Right cardiac atrium (tissue), 5 donors: ENCODE measurements at places on chromosomes 13 and 19.

GRCh38 chr19:3386447-3387234 lies 20.3 kb downstream of the NFIC start:
- no peak for DNase-seq

DNA sequence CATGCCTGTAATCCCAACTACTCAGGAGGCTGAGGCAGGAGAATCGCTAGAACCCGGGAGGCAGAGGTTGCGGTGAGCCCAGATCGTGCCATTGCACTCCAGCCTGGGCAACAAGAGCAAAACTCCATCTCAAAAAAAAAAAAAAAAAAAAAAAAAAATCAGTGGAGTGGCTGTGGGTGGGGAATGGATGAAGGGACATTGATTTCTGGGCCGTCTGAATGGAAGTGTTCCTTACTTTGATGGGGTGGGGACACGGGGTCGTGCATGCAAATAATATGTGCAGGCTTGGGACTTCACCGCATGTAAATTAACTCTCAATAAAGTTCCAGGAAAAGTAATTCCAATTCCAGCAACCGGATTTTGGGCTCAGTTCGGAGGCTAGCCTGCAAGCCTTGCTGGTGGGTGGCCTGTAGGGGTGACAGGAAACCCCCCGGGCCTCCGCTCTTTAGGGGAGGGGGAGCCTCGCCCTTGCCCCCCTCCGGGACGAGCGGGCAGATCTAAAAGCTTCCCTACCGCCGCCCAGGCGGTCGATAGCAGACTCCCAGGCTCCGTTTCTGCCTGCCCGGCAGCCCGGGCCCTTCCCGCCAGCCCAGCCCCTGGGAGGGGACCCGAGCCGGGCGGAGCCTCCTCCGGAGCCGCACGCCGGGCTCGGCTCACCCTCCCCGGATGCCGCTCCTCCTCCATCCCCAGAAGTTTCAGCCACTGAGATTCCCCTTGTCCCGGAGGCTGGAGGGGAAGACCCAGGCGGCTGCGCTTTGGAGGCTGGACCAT lies 48.0 kb upstream of the ADGRE5 start:
- peak; percentile 77 for DNase-seq

DNA sequence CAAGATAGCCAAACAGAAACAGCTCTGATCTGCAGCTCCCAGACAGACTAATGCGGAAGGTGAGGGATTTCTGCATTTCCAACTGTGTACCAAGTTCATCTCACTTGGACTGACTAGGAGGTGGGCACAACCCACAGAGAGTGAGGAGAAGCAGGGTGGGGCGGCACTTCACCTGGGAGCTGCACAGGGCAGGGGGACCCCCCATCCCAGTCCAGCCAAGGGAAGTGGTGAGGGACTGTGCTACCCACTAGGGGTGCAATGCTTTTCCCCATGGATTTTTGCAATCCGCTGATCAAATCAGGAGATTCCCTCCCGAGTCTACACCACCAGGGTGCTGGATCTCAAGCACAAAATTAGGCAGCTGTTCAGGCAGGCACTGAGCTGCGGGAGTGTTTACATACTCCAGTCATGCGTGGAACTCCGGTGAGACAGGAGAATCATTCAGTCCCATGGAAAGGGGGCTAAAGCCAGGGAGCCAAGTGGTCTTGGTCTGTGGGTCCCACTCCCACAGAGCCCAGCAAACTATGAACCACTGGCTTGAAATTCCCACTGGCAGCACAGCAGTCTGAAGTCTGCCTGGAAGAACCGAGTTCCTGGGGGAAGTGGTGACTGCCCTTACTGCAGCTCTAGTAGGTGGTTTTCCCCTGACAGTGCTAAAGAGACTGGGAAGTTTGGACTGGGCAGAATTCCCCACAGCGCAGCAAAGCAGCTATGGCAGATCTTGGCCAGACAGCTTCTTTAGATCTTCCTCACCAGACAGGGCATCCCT lies 85.1 kb upstream of the UFM1 start:
- DNase-seq: no peak

- no peak for DNase-seq
Measured at GRCh38 chr13:43277142-43277541, 253.8 kb downstream of the DNAJC15 start.

- no peak for DNase-seq
Measured at GRCh38 chr13:112350300-112350699, 25.9 kb upstream of the SPACA7 start.

GRCh38 chr13:110910013-110910890 lies 4.6 kb downstream of the ANKRD10 start:
- no peak for DNase-seq

DNA sequence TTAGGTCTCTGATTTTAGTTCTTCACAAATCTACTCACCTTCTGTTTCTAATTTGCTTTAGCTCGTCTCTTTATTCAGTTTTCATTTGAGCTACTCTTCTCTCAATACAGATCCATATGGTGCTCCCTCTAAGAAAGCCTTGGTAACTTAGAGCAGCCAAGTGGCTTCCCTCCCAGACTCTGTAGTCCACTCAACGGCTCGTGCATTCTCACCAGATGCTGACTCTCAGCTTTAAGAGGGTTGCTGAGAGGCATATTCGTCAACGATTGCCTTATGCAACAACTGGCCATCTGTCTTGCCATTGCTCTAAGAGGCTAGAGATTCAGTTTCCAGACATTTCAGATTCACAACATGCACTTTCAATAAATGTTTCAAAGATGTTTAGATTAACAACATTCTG lies 785.8 kb upstream of the SLC10A2 start:
- DNase-seq: no peak

GRCh38 chr13:77184455-77184854 lies 142.4 kb downstream of the MYCBP2 start:
- no peak for DNase-seq

GRCh38 chr13:113926951-113927660 lies 46.8 kb downstream of the C13orf46 start:
- peak; percentile 76 for DNase-seq

DNA sequence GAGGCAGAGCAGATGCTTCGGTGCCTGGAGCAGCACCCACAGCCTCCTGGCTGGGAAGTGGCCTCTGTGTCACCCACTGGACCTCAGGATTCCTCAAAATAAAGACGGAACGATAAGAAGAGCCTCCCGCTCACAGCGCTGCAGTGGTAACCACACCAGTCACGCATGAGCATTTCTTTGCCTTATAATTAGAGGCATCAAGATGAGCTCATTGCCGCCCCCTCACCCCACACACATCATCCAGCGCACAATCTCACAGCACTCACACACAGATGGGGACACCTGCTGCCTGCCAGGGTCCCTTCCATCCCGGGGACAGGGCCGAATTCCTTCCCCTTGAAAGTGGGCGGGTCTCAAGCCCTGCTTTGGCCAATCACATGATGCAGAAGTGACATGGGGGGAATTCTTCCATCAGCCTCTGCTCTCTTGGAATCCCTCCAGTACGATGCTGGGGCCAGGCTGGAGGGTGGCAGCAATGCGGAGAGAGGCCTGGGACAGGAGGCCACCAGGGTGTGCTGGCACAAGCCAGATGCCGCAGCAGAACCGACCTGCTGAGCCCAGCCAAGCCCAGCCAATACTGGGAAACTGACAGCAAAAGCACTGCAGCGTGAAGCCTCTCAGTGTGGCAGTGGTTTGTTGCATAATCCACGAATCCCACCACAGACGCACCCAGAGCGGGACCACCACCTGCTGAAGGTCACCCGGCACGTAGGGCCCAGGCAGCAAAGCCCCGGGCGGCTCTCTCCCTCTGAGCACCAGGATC lies 16.0 kb downstream of the PIP5K1C start:
- DNase-seq: peak; percentile 23

GRCh38 chr13:23381866-23382265 lies 51.6 kb downstream of the SACS start:
- DNase-seq: no peak

- DNase-seq: no peak
Measured at GRCh38 chr19:4012975-4013634, 5.6 kb downstream of the PIAS4 start.

DNA sequence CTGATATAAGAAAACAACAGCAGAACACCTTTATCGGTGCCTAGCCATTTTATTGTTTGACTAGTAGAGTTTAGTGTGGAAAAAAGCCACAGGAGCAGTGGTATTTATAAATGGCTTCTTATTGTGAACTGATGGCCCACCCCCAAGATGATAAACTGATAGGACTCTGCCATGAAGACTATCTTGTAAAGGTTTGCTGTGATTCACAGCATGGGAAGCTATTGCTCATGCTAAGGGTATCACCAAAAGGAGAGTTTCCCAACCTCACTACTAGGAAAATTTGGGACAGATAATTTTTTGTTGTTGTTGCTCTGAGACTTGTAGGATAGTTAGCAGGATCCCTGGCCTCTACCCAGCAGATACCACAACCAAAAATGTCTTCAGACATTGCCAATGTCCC lies 12.0 kb upstream of the SLC7A1 start:
- no peak for DNase-seq

GRCh38 chr19:10895920-10896319 lies 24.6 kb downstream of the CARM1 start:
- DNase-seq: no peak

- DNase-seq: peak; percentile 88
Measured at GRCh38 chr19:17385878-17386611, 8.0 kb downstream of the CCDC194 start.

DNA sequence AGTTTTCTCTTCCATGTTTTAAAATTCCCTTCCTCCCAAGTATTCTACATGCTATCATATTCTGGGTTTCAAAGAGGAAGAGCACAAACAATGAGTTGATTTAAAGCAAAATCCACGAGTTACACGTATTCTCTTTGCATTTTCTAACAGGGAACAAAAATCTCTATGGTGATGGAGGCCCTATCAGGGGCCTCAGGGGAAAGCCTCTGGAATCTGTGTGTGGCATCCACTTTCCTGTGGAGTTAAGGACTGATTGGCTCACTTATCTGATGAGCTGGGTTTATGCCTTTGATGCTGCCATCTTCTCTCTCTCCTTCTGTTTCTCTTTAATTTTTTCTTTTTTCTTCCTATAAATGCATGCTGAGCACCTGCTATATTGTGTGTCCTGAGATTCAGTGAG lies 14.8 kb downstream of the OLFM4 start:
- DNase-seq: no peak

DNA sequence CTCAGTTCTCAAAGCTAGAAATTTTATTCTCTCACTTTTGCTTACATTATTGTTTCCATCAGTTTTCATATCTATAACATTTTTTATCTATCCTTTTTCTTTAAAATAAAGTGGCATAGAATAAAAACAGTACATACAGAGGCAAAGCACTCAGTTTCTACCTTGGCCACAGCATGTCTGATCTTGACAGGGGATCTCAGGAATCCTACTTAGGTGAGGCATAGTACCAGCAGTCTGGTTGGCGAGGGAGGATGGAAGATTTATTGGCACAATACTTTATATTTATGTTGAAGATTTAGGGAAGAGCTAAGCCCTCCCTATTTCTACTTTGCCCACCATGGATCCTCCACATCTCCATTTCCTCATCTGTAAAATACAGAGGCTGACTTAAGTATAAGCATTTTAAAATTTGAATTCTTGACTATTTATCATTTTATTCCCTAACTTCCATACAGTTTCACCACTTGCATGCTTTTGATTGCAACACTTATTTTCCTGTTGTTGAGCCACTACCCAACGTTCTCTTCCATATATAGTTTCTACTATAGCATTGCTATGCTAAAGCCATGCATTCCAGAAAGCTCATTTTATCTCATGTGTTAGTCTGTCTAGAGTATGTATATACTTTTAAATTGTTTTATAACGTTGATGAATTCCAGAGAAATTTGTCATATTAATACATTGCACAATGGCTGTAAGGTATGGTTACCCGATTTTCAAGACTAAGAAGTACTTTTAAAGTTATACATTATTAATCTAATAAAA lies 506.7 kb downstream of the KCTD12 start:
- DNase-seq: no peak

- DNase-seq: no peak
Measured at GRCh38 chr19:8320564-8321066, 560 bp downstream of the NDUFA7 start.

DNA sequence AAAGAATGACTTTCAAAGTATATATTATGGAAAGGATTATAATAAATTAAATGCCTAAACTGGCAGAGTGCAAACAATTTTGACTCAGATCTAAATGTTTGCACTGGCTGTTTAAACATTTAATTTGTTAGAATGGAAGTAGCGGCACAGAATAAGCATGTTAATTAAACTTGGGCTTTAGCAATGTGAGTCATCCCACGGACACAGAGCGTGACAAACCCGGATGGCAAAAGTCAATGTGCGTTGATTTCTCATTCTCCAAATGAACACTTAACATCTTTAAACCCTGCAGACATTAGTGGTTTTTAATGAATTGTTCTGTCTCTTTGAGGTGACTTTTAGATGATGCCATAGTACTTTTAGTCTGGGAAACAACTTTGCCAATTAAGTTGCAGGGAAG lies 38.4 kb downstream of the PCDH8 start:
- no peak for DNase-seq

GRCh38 chr13:70043685-70044084 lies 63.9 kb upstream of the ATXN8OS start:
- no peak for DNase-seq

DNA sequence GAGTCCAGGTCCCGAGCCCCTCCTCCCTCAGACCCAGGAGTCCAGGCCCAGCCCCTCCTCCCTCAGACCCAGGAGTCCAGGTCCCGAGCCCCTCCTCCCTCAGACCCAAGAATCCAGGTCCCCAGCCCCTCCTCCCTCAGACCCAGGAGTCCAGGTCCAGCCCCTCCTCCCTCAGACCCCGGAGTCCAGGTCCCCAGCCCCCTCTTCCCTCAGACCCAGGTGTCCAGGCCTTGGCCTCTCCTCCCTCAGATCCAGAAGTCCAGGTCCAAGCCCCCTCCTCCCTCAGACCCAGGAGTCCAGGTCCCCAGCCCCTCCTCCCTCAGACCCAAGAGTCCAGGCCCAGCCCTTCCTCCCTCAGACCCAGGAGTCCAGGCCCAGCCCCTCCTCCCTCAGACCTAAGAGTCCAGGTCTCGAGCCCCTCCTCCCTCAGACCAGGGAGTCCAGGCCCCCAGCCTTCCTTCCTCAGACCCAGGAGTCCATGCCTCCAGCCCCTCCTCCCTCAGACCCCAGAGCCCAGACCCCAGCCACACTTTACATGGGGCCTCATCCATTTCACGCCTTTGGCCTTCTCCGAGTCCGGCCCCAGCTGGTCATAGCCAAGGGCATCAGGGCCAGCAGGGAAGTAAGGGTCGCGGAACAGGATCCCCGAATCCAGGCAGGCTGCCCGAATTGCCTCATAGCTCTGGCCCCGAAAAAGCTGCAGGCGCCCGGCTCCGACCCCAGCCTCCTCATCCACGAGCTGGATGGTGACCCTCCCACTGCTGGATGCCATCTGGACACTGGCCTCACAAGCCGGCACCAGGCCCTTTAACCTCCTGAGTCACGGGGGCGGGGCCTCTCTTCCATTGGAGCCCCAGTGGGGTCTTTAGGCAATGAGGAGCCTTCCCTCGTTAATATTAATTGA lies 628 bp downstream of the CAPN12 start:
- no peak for DNase-seq

DNA sequence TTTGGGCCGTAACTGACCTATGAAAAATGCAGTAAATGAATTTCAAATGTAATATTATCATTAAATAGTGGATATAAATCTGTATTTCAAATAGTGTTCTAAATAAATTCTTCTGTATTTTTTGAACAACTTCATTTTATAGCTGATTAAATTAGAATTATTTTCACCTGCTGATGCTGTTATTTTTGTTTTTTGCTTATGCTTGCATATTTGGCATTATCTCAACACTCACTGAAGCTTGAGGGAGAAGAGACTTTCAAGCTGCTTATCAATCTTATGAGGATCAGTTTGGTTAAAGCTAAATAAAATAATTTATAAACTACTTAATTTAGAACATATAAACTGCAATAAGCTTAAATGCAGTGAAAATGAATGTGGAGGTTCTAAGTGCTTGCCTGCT lies 251.3 kb upstream of the PCDH9 start:
- no peak for DNase-seq
